ENCODE measurements at places on chromosomes 2 and 18.

- no peak overlapping the region for H3K27ac ChIP-seq
- H3K4me3 ChIP-seq: no peak overlapping the region
- H3K36me3 ChIP-seq: no peaks in the 10 kb centered on the region
- no peaks in the 10 kb centered on the region for H3K27me3 ChIP-seq
These were observed 55.2 kb downstream of the LDLRAD4 start for GRCh38 chr18:13273800-13274199.

DNA sequence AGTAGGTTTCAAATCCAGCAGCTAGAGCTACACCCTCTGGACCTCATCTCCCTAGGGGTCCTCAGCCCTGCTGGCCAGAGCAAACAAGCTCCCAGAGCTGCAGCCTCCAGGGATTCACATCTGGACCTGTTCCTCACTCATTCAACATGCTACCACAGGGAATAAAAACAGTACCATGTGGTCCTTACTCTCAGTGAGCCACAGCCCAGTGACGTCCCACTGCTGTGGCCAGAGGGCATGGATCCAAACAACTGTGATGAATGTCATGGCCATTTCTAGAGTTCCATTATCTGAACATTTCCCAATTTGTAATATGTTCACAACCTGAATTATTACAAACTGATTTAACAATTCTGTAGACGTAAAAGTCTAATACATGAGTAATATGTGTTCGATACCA lies 177.9 kb downstream of the TRABD2A start:
- H3K4me3 ChIP-seq: no peak overlapping the region
- H3K36me3 ChIP-seq: no peaks in the 10 kb centered on the region
- DNase-seq: no peak
- no peaks in the 10 kb centered on the region for H3K4me1 ChIP-seq
- H3K27ac ChIP-seq: no peak overlapping the region

DNA sequence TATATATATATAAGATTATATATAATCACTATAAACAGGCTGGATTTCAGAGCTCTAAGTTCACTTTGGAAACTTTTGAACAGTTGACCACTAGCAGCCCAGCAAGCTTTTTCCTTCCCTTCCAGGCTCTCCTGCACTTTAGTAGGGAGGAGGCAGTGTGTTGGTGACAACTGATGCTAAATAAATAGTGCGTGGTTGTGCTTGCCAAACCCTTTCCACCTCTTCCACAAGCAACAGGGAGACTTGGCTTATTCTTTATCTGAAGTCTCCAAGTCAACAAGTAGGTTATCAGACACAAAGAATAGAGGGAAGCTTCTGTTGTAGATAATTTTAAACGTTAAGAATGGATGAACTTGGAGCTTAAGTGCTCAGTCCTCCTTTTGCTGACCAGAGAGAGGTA lies 408.2 kb upstream of the HNRNPA3 start:
- no peaks in the 10 kb centered on the region for H3K4me1 ChIP-seq
- no peak overlapping the region for H3K27ac ChIP-seq
- DNase-seq: no peak
- no peak overlapping the region for H3K4me3 ChIP-seq

DNA sequence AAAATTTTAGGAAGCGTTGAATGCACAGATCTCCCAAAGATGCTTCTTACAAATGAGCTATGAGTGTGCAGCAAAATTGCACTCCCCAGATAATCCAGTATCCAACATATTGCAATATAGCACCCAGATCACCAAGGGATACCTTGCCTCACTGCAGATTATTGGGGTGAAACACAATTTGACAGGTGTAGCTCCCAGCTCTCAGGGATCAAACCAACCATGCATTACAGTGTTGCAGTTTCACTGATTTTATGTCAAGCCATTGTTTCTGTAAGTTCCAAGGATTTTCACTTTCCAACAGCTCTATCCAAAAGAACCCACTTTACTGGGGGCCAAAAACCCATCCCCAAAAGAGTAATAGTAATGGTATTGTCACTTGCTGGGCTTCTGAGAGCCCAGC lies 10.8 kb upstream of the PRLH start:
- H3K36me3 ChIP-seq: no peaks in the 10 kb centered on the region
- H3K4me3 ChIP-seq: no peak overlapping the region
- no peaks in the 10 kb centered on the region for H3K27me3 ChIP-seq
- DNase-seq: no peak
- H3K27ac ChIP-seq: no peak overlapping the region

DNA sequence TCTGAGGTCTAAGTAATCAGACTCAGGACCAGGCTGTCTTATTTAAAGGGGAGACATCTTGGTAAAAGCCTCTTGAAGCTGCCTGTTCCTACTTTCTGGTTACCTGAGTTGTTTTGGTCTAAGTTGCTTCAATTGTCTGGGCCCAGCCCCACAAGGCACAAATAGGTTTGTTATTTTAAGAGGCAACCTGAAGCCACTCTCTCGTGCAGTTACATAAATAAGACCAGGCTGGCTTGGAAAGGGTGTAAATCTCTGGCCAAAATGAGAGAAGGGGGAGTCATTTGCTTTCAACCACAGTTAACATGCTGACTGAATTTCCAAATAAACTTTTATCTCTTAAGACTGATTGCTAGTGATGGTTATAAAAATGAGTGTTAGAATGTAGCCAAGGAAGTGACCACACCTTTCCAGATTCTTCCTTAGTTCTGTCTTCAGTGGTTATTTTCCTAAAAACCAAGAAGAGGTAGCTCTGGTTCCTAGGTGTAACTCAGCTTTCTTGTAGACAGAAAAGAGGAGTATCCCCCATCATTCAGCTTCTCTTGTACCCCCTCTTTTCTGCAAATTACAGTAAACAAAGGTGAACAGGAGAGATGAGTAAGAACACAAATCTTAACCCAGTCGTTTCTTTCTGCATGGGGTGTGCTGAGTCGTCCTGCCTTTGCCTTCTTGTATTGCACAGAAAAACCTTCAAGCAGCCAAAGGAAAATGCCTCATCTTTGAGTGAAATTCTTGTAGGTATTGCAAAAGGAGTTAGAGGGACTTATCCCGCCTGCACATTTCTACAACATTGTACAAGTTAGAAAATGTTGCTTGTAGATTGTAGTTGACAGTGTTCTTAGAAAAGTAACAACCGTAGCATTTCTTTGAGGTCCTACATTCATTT lies 161.5 kb upstream of the NT5C1B start:
- H3K27ac ChIP-seq: no peak overlapping the region

- DNase-seq: no peak
- H3K4me1 ChIP-seq: no peaks in the 10 kb centered on the region
- H3K36me3 ChIP-seq: no peaks in the 10 kb centered on the region
- no peak overlapping the region for H3K27ac ChIP-seq
These were observed 47.0 kb upstream of the TGIF1 start for GRCh38 chr18:3402982-3403451.

DNA sequence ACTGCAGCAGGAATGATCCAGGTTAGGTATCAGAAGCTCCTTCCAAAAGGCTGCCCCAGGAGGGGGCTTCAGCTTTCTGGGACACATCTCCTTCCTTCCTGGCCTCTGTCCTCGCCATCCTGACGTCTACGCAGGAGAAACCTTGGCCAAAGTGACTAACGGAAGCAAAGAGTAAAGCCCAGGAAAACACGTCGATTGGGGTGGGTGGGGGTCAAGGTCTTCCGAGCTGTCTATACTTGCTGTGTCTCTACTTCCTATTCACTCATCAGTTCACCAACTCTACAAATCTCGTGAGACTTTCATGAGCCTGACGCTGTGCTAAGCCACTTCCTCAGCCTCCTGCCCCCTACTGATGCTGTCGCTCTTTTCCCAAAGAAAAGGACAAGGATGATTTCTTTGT lies 212.6 kb downstream of the TNS1 start:
- H3K4me3 ChIP-seq: no peak overlapping the region
- H3K27me3 ChIP-seq: no peaks in the 10 kb centered on the region
- DNase-seq: no peak
- peaks cover 34% of the 10 kb centered on the region for H3K4me1 ChIP-seq

DNA sequence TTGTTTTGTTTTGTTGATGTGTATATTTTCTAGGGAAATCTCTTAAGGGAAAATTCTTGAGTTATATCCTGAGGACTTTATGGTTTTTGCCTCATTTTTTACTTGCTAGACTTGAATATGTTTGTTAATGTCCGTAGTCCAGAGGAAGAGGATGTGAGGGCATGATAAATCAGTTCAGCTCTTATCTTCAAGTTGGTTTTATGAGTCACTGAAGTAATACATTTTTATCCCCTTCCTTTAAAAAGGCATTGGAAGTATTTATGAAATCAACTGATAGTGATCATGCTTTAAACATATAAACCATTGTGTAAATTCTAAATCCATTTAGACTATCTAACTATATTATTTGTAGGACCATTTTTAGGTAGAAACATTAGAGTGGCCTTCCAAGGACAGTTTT lies 43.9 kb upstream of the CYBRD1 start:
- no peak for DNase-seq
- H3K4me3 ChIP-seq: no peak overlapping the region
- H3K4me1 ChIP-seq: no peaks in the 10 kb centered on the region

DNA sequence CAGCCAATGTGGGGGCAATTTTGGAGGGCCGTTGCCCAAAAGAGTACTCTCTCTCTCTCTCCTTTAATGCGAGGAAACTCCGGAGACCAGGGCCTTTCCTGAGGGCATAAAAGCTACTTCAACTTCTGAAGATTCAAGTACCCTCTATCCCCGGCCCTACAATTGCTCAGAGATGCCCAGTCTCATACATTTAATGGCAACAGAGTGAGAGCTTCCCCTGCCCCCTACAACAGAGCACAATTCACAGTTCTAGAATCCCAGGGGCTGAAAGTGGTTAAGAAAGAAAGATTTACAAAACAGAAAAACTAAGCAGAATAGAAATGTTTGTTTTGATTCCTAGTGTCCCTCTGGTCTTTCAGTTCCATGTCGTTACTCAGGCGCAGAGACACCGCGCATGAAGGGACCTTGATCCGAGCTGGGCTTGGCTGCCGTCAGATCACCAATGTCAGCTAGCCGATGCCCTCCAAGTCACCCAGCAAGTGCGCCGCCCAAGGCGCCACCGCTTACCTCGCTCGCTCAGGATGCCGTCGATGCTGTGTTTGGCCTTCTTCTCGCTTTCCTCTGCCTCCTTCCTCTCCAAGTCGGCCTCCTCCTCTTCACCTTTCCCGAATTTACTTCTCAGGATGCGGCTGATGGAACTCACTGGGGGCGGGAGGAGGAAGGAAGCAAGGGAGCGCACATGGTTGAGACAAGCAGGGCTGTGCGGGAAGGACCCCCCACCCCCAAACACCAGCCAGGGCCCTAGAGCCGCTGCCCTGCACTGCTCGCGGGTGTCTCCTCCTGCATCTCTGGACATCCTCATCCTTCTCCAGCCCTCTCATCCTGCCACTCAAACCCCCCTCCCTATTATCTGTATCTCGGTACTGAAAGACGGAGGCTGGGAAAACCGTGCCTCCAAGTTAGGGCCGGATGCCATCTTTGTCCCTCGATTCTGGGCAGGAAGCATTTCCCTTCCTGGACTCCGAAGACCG lies 4.9 kb downstream of the PAX3 start:
- H3K4me1 ChIP-seq: peaks cover 6% of the 10 kb centered on the region
- peak; percentile 12 for DNase-seq
- H3K4me3 ChIP-seq: no peak overlapping the region
- H3K36me3 ChIP-seq: no peaks in the 10 kb centered on the region
- H3K27ac ChIP-seq: no peak overlapping the region

DNA sequence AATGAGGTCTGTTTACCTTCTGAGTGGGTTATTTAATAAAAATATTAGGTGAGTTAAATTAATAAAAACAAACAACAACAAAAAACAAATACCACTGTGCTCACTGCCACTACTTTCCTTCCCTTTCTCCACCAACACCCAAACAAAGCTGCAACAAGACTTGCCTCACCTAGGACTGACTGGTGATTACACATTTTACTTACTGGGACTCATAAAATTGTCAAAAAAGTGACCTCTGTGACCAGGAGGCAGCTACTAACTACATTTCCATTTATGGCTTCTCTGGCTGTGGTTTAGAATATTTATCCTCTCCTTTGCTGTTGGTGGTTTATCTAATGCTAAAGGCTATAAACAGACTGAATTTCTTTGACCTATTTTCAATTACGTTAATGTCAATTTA lies 39.8 kb downstream of the EFEMP1 start:
- DNase-seq: no peak
- H3K36me3 ChIP-seq: no peaks in the 10 kb centered on the region
- no peaks in the 10 kb centered on the region for H3K27me3 ChIP-seq
- H3K27ac ChIP-seq: no peak overlapping the region

- DNase-seq: no peak
- H3K4me1 ChIP-seq: peaks cover 11% of the 10 kb centered on the region
- H3K36me3 ChIP-seq: no peaks in the 10 kb centered on the region
- H3K27me3 ChIP-seq: no peaks in the 10 kb centered on the region
- no peak overlapping the region for H3K4me3 ChIP-seq
These were observed 28.2 kb upstream of the GIGYF2 start for GRCh38 chr2:232668805-232669444.

Data from psoas muscle (tissue), 8 donors.